ENCODE measurements at places on chromosomes 7 and 10. TPM values are rescaled to one million over a fixed set of nuclear protein-coding genes. Genes with fewer than 3 reads are reported as not detected.

The SUPV3L1 gene
- 26.5 TPM for polyA plus RNA-seq

- DNase-seq, result peak; percentile 14
These were observed 705.1 kb downstream of the SUGCT start for GRCh38 chr7:40839881-40840280.

DNA sequence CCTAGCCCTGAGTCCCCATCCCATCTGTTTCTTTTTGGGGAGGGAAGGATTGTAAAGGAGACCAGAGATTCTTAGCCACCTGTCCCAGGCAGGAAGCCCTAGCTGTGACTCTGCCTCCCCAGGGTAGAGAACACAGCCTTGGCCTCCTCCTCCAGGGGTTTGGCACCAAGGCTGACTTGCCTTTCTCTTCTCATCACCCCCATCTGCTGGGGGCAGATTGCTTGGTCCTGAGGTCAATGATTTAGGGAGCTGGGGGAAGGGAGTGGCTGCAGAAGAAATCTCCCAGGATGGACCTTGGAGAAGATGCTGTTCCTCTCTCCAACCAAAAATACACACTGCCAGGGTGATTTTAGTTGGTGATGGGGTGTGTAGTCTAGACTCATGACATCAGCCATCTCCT lies 2.6 kb upstream of the MNX1 start:
- DNase-seq, result no peak

DNA sequence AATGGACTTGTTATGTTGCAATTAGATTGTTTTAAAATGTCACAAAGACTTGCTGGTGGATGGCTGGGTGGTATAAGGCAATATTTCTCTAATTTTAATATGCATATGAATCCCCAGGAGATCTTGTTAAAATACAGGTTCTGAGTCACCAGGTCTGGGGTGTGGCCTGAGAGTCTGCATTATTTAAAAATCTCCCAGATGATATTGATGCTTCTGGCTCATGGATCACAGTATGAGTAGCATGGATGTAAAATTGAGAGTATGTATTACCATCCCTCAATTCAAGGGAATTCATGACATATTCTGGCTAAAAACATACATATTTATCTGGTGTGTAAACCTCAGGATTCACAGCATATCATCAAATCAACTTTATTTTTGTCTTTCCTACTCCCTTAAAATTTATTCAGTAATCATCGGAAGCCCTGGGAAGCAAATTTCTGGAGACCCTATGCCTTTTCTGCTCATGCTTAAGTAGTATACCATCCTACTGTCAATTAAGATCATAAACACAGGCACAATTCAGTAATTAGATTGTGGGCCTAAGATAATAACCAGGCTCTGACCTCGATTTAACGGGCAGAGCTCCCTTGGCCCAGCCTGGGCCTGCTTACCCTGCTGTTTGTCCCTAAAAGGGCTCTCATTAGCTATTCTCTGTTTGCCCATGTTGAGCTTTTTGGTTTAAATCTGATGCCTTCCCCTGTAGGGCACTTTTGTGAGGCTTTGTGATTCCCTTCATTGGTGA lies 29.6 kb upstream of the ICA1 start:
- DNase-seq, result no peak

DNA sequence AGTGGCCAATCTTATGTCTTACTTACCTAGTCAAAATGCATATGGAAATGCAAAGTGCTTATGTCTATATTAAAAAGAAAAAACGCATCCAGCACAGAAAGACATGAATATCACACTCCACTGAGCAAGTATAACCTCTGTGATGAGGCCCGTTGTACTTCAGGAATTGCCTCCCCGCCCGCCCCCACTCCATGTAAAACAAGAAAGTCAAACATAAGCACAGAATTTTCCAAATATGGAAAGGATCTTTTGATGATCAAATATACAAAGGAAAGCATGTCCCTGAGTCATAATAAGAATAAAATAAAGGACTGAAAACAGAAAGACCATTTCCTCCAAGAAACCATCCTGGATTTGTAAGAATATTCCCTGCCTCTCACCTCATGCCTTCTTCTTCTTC lies 229.1 kb downstream of the BAMBI start:
- peak; percentile 79 for DNase-seq

GRCh38 chr10:69816521-69816920 lies 14.8 kb downstream of the COL13A1 start:
- no peak for DNase-seq

DNA sequence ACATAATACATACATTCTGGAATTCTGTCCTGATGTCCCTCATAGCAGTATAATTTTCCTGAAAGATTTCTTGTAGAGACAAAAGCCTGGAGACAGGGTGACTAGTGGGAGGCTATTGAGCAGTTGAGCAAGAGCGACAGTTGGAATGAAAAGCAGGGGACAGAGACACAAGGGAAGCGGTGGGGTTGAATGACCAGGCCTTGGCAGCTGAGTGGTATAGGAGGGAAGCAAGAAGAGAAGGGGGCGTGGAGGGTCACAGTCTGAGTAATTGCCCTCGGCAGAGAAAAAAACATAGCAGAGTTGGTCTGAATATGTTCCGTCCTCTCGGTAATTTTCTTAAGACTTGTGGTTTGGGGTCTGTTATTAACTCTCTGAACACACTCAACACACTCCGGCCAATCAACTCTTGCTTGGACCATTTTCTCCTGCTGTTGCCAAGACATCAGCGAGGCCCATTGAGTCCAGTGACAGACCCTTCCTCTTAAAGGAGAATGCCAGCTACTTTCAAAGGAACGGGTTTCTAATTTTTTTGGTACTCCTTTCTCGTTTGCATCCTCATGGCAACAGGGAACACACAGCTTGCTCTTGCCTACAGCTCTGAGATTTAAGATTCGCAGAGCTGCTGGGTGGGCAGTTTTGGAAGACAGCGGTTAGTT lies 5.3 kb upstream of the ACTR3B start:
- no peak for DNase-seq

DNA sequence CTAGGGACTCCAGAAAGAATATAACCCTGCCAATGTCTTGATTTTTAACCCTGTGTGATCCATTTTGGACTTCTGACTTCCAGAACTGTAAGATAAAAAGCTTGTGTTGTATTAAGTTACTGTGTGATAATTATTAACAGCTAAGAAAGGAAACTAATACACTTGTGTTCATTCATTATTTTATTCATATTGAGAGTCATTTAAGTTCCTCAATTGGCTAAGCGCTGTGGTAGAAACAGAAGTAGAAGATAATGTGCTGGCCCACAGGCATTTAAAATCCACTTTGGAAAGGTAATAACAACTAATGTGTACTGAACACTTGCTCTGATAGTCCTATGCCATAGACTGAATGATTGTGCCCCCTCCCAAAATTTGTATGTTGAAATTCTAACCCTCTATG lies 471.7 kb upstream of the GHITM start:
- no peak for DNase-seq

The ECHDC3 gene
- 5.0 TPM for polyA plus RNA-seq

DNA sequence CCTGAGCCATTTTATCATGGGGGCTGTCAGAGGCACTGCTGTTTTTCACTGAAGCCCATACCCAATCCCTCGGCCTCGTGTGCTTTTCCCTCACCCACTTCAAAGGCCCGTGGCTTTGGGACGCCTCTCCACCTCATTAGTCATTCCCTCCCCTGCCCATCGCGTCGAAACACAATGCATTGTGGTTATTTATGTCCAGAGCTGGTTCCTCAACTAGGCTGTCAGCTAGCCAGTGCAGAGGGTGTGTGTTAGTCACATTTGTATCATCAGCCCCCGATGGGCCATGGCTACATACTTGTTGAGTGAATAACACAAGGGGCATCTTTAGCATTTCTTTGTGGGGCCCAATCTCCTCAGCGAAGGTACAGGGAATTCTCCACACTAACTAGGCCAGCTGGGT lies 3.8 kb upstream of the CRCP start:
- DNase-seq, result peak; percentile 95

DNA sequence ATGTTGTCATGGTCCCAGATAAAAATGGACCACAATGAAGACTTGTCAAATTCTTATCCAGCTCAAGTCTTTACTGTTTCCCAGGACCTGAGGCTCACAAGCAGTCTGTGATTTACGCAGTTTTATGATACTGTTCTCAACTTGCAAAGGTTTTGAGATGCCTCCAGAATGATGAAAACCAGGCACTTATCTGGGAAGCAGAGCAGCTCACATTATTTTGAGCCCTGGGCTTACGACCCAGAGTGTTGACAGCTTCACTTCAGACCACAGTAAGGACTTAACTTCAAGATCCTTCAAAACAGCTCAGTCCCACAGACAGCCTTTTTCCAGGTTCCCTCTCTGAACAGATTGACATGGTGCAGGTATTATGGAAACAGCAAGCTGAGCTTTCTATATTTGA lies 236.1 kb downstream of the RNLS start:
- no peak for DNase-seq

- DNase-seq, result no peak
These were observed 66.8 kb downstream of the DNAJC12 start for GRCh38 chr10:67771200-67771599.

DNA sequence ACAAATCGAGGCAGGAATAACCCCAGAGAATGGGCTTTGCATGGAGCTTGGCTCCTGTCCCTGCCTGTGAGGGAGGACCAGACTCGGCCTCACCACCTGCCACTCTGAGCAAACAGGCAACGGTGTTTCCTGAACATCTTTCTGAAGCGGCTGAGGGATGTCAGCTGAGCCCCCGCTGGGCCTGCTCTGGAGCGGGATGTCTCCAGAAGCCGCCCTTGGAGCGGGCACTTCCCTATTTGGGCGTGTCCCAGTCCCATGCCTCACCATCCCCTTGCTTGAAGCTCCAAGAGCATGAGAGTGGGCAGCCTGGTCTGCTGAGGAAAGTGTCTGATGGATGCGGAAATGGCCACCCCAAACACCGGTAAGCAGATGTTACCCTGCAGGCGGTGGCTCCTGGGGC lies 10.2 kb downstream of the ALKBH4 start:
- no peak for DNase-seq

GRCh38 chr10:62244785-62245467 lies 23.7 kb downstream of the RTKN2 start:
- peak; percentile 83 for DNase-seq

The CYP26C1 gene
- 0.01 TPM for polyA plus RNA-seq

DNA sequence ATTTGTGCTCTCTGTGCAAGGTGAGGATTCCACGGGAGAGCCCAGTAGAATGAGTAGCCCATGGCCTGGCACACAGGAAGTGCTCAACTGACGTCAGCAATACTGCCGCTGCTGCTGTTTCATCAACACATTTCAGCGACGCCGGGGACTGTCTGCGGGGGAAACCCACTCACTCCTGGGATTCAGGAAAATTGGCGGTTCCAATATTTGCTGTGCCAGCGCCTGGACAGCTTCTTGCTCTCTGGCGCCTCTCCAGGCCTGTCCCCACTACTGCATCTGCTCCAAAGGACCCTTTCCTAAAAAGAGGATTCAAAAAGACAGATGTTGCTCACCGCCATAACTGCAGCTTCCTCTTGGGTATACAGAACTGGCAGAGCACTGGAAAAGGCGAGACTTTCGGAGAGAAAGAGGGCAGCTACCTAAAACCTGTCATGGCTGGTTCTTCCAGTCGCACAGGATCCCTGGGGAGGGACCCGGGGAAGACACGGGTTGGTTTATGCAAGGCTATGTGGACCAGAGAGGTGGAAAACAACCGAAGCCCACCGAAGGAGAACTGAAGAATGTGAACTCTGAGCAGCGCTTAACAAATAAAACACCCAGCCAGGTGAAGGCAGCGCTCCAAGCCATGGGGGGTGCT lies 39.7 kb upstream of the ENO4 start:
- no peak for DNase-seq

GRCh38 chr10:124992462-124993344 lies 50.8 kb downstream of the ZRANB1 start:
- DNase-seq, result peak; percentile 63

DNA sequence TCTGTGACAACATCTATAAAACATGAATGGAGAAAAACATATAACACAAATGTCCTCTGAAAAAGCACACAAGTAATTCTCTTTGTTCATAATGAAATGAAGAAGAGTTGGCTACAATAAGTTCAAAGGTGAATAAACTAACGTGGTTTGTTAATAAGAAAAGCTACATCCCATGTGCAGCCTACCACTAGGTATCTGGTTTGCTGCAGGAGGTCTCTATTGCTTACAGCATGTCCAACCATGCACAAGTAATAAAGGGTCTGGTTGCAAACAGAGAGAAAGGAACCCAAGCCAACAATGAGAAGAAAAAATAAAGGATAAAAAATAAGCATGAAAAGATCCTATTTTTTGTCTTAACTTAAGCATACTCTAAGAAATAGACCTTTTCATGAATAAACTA lies 139.2 kb downstream of the CHCHD3 start:
- no peak for DNase-seq

The CASTOR2 gene
- polyA plus RNA-seq, result 8.0 TPM

GRCh38 chr10:47112612-47113011 lies 187.4 kb upstream of the GDF10 start:
- no peak for DNase-seq

- no peak for DNase-seq
These were observed 213.1 kb upstream of the FAM3C start for GRCh38 chr7:121609208-121609607.

GRCh38 chr10:112915590-112916572 lies 34.2 kb upstream of the TCF7L2 start:
- DNase-seq, result peak; percentile 51
